ENCODE measurements at places on chromosomes 11 and 22.
A peak's percentile ranks its signal among the peaks of the same experiment; 100 is the strongest.

- H3K4me1 ChIP-seq = peaks cover 6% of the 10 kb centered on the region
- no peaks in the 10 kb centered on the region for H3K36me3 ChIP-seq
- no peaks in the 10 kb centered on the region for H3K27me3 ChIP-seq
These were observed 30.4 kb upstream of the MICAL2 start for GRCh38 chr11:12079726-12080556.

GRCh38 chr22:20749453-20749852 lies 24.5 kb upstream of the SERPIND1 start:
- H3K4me3 ChIP-seq = no peak overlapping the region
- no peaks in the 10 kb centered on the region for H3K27me3 ChIP-seq
- peaks cover 7% of the 10 kb centered on the region for H3K4me1 ChIP-seq
- DNase-seq = no peak
- peak overlapping the region; percentile 72 for H3K27ac ChIP-seq

GRCh38 chr11:2881076-2881980 lies 4.2 kb downstream of the CDKN1C start:
- peaks cover 9% of the 10 kb centered on the region for H3K27me3 ChIP-seq
- no peak overlapping the region for H3K27ac ChIP-seq

- no peaks in the 10 kb centered on the region for H3K36me3 ChIP-seq
- H3K4me3 ChIP-seq = no peak overlapping the region
- no peak overlapping the region for H3K27ac ChIP-seq
- H3K4me1 ChIP-seq = no peaks in the 10 kb centered on the region
These were observed 131.9 kb downstream of the SHANK2 start for GRCh38 chr11:71120471-71120896.

DNA sequence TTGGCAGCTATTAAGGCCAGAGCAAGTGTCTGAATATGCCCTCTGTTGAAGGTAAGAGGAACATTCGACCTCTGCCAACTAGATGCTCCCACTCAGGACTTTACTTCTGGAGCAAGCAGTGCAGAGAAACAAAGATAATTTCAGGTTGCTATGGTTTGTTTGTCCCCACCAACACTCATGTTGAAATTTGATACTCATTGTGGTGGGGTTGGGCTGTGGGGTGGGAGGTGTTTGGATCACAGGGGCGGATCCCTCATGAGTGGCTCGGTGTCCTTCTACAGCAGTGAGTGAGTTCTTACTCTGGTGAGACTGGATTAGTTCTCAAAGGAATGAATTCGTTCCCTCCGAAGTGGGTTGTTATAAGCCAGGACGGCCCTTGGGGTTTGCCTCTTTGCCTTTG lies 12.0 kb downstream of the OR8A1 start:
- H3K4me3 ChIP-seq = no peak overlapping the region
- peaks cover 6% of the 10 kb centered on the region for H3K27me3 ChIP-seq

DNA sequence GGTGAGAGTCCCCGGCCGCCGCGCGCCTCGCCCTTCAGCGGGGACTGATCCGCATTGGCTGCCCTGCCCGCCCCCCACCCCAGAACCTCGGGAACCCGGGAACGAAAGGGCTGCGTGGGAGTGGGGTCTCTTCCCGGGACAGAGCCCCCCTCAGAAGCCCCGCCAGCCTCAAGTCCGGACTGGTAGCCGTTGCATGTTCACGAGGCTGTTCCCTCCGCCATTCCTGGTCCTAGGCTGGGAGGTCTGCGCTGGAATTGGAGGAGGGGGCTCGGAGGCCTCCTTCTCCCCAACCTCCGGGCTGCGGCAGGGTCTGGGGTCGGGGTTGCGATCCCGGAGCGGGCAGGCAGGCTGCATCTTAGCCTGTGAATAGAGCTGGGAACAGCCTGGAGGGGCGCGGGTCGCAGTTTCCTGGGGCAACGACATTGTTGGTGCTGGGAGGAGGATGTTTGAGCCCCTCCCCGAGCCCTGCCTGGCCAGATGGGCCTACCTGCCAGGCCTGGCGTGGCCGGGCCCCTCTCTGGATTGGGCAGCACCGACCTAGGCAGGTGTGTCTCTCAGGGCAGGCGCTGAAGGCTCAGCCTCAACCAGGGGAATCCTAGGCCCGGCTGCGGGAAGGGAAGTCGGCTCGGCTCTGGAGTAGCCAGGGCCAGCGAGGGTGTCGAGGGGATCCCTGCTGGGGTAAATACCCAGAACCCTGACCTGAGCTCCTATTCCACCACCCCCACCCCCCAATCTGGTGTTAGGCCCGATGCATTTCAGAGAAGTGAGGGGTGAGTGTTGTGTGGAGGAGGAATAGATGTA lies 670 bp downstream of the MAPK8IP1 start:
- peak overlapping the region; percentile 74 for H3K4me3 ChIP-seq
- H3K27ac ChIP-seq = no peak overlapping the region
- no peak for DNase-seq
- peaks cover 19% of the 10 kb centered on the region for H3K36me3 ChIP-seq
- peaks cover 14% of the 10 kb centered on the region for H3K4me1 ChIP-seq

DNA sequence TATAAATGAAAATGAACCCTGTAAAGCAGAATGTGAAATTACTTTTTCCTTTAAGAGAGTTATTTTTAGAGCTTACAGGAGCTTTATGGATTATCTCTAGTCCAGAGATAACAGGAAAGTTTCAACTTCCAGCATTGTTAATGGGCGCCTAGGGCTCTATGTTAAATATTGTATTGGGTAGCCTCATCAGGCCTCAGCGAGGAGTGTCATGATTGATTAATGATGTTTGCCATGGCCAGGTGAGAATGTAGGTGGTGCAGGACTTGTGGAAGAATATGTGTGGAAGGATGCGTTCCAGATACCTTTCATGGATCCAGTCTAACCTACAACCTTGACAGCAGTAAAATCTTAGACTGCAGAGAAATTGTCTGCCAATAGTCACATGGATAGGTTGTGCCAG lies 50.6 kb downstream of the ME3 start:
- H3K27me3 ChIP-seq = no peaks in the 10 kb centered on the region
- DNase-seq = no peak
- H3K4me1 ChIP-seq = no peaks in the 10 kb centered on the region
- H3K4me3 ChIP-seq = no peak overlapping the region
- H3K27ac ChIP-seq = no peak overlapping the region

GRCh38 chr11:97356144-97356543 lies 966.3 kb downstream of the JRKL start:
- DNase-seq = no peak
- no peaks in the 10 kb centered on the region for H3K4me1 ChIP-seq
- H3K27ac ChIP-seq = no peak overlapping the region
- H3K27me3 ChIP-seq = no peaks in the 10 kb centered on the region

DNA sequence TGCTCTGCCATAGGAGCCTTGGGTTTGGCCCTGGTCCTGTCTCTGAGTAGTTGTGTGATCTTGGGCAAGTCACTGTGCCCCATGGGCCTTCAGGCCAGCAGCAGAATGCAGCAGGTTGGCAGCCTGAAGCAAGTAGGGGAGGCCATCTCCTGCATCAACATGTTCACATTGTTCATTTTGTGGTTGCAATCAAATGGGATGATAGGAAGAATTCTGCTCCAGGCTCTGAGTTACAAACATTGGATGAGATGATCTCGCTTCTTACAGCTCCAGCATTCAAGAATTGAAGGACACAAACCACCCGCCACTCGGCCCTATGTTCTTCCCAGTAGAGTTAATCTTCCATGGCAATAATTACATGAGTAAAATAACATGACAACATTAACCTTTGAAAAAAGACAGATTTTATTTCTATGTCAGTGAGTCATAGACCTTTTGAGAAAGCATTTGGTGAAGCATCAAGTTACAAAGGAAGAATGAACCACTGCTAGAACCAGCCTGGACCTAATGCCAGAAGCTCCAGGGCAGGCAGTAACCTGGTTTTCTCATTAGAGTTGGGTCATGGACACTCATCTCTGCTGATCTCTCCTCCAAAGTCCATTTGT lies 308.3 kb upstream of the NCAM1 start:
- H3K27ac ChIP-seq = no peak overlapping the region
- peaks cover 21% of the 10 kb centered on the region for H3K27me3 ChIP-seq
- H3K4me1 ChIP-seq = no peaks in the 10 kb centered on the region

- DNase-seq = no peak
- H3K4me3 ChIP-seq = no peak overlapping the region
- no peaks in the 10 kb centered on the region for H3K4me1 ChIP-seq
- H3K27ac ChIP-seq = no peak overlapping the region
- H3K27me3 ChIP-seq = no peaks in the 10 kb centered on the region
- H3K36me3 ChIP-seq = no peaks in the 10 kb centered on the region
These were observed 1584.3 kb upstream of the RAG2 start for GRCh38 chr11:38182126-38182866.

- H3K27ac ChIP-seq = no peak overlapping the region
- H3K36me3 ChIP-seq = no peaks in the 10 kb centered on the region
- DNase-seq = no peak
- H3K4me3 ChIP-seq = no peak overlapping the region
- peaks cover 6% of the 10 kb centered on the region for H3K27me3 ChIP-seq
These were observed 1.5 kb downstream of the ZP1 start for GRCh38 chr11:60868682-60869450.

- peaks cover 95% of the 10 kb centered on the region for H3K36me3 ChIP-seq
- H3K4me3 ChIP-seq = peak overlapping the region; percentile 91
- H3K27me3 ChIP-seq = no peaks in the 10 kb centered on the region
- no peak for DNase-seq
- peak overlapping the region; percentile 99 for H3K27ac ChIP-seq
These were observed 3.8 kb downstream of the EHD1 start for GRCh38 chr11:64874308-64875240.

- no peak overlapping the region for H3K27ac ChIP-seq
- H3K4me1 ChIP-seq = no peaks in the 10 kb centered on the region
- peak; percentile 4 for DNase-seq
- peaks cover 4% of the 10 kb centered on the region for H3K36me3 ChIP-seq
- peaks cover 48% of the 10 kb centered on the region for H3K27me3 ChIP-seq
These were observed 20.8 kb upstream of the DLAT start for GRCh38 chr11:112004389-112004788.

DNA sequence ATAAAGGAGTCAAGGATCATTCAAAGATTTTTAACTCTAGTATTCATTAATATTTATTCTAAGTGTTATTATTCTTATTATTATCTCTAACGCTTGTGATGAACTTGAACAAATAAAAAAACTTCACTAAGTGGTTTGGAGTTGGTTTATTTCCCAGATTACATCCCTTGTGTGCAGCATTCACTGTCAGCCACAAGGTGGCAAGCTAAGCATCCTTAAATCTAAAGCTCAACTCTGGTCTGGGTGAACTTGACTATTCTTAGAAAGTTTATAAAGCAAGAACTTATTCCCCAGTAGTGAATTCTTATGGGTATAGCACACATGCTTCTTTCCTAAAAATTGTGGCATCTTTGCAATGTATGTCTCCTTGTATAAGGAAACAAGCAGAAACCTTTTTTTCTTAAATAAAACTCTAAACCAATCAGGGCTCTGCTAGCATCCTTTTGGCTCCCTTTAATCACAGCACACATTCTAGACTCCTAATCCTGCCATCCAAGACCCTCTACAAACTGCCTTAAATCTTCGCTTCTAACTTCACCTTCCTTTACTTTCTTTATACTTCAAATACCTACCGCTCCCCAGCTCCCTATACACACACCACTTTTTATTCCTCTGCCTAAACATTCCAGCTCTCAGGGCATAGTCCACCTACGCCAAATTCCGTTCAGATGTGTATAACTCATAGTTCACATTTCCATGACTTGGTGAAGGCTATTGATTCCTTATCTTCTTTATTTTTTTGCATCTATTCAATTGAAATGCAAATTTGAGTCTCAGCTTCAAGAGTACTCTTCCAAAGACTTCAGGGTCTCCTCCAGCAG lies 1068.8 kb downstream of the DLG2 start:
- no peaks in the 10 kb centered on the region for H3K4me1 ChIP-seq
- DNase-seq = no peak
- H3K4me3 ChIP-seq = no peak overlapping the region
- no peaks in the 10 kb centered on the region for H3K27me3 ChIP-seq
- H3K36me3 ChIP-seq = no peaks in the 10 kb centered on the region
- H3K27ac ChIP-seq = no peak overlapping the region

GRCh38 chr11:80458376-80458775 lies 1017.5 kb upstream of the TENM4 start:
- no peaks in the 10 kb centered on the region for H3K4me1 ChIP-seq
- no peak overlapping the region for H3K4me3 ChIP-seq
- H3K27me3 ChIP-seq = no peaks in the 10 kb centered on the region
- H3K27ac ChIP-seq = no peak overlapping the region
- H3K36me3 ChIP-seq = no peaks in the 10 kb centered on the region

DNA sequence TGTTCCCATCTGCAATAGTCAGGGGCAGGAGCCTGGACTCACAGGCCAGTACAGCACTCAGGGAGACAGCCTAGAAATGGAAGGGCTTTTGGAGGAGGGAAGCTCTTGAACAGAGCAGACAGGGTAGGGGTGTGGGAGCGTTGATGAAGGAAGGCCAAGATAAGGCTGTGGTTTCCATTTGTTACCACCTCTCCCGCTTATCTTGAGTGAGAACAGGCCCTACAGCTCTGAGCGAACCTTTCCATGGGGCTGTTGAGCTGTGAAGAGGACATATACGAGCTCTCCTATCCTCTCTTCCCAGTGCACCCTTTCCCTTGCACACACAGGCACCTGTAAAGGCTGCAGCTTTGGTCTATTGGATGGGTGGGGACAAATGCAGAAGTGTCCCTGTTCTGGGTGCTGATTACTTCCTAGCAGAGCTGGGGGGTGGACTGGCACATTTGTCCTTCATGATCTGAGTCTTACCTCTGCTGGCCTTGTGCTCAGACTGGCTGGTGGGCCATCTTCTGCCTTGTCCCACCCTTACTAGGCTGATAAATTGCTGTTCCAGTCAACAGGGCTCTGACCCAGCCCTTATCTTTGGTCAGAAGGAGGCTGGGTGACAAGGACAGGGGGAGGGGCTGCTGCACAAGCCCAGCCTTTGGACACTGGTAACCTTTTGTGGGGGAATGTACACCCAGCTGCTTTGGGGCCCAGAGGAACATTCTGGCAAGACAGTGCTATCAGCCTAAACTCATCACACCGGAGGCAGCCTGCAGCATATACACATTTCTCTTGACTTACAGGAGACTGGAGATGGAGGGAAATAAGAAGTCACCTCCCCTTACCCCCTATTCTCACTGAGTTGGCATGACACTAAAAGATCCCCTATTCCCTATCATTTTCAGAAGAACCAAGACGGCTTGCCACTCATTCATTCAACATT lies 80.1 kb upstream of the NNMT start:
- H3K36me3 ChIP-seq = peaks cover under 1% of the 10 kb centered on the region
- DNase-seq = no peak
- H3K27me3 ChIP-seq = no peaks in the 10 kb centered on the region
- peak overlapping the region; percentile 68 for H3K27ac ChIP-seq
- H3K4me3 ChIP-seq = peak overlapping the region; percentile 32

DNA sequence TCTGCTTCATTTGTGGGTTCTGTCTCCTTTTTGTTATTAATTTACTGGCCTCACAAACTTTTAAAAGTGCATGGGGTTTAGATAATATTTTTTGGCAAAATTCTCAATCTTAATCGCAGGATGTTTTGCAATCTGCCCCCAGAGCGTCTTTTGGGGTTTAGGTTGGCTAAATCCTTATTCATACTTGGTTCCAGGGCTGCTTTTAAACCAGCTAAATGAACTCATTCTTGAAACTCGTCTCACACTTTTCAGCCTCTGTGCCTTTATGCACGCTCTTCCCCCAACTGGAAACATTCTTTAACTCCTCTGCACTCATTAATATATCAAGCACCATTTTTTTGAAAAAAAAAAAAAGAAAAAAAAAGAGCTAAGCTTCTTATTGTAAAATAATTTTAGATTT lies 131.7 kb downstream of the KIF18A start:
- H3K27ac ChIP-seq = no peak overlapping the region
- no peaks in the 10 kb centered on the region for H3K27me3 ChIP-seq
- no peaks in the 10 kb centered on the region for H3K36me3 ChIP-seq
- H3K4me1 ChIP-seq = no peaks in the 10 kb centered on the region
- no peak overlapping the region for H3K4me3 ChIP-seq
- DNase-seq = no peak
